Heart right ventricle (tissue), 16 donors: ENCODE measurements at places on chromosomes 2 and 18. TPM values are rescaled to one million over a fixed set of nuclear protein-coding genes. Genes with fewer than 3 reads are reported as not detected.
A peak's percentile ranks its signal among the peaks of the same experiment; 100 is the strongest.

GRCh38 chr2:98508709-98509066 is 64.0 kb downstream of the INPP4A start:
- DNase-seq, result no peak
- no peak overlapping the region for H3K4me3 ChIP-seq
- H3K4me1 ChIP-seq, result peaks cover 56% of the 10 kb centered on the region
- H3K27ac ChIP-seq, result peak overlapping the region; percentile 18
- no peaks in the 10 kb centered on the region for H3K27me3 ChIP-seq
- H3K36me3 ChIP-seq, result no peaks in the 10 kb centered on the region

DNA sequence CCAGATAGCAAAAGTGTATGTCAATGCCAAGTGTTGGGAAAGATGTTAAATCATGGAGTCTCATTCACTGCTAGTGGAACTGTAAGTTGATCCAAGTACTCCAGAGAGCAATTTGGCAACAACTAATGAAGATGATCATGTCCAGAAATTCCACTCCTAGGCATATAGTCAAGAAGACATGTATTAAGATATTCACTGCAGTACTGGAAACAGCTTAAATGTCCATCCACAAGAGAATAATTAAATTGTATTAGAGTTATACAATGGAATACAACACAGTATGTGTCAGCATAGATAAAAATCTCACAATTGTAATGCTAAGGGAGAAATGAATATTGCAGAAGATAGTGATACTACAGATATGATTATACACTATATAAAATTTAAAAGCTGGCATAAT is 15.2 kb upstream of the LBH start:
- no peaks in the 10 kb centered on the region for H3K36me3 ChIP-seq
- H3K27ac ChIP-seq, result no peak overlapping the region
- peaks cover 42% of the 10 kb centered on the region for H3K4me1 ChIP-seq
- no peak overlapping the region for H3K4me3 ChIP-seq
- no peaks in the 10 kb centered on the region for H3K27me3 ChIP-seq
- no peak for DNase-seq

GRCh38 chr2:6945087-6945813 is 28.0 kb downstream of the RNF144A start:
- no peak overlapping the region for H3K4me3 ChIP-seq
- peaks cover 23% of the 10 kb centered on the region for H3K4me1 ChIP-seq
- DNase-seq, result no peak
- no peaks in the 10 kb centered on the region for H3K27me3 ChIP-seq

- no peak overlapping the region for H3K27ac ChIP-seq
- DNase-seq, result no peak
- H3K27me3 ChIP-seq, result no peaks in the 10 kb centered on the region
- H3K4me1 ChIP-seq, result no peaks in the 10 kb centered on the region
Observed at GRCh38 chr18:74342416-74343043, 26.9 kb downstream of the C18orf63 start.

DNA sequence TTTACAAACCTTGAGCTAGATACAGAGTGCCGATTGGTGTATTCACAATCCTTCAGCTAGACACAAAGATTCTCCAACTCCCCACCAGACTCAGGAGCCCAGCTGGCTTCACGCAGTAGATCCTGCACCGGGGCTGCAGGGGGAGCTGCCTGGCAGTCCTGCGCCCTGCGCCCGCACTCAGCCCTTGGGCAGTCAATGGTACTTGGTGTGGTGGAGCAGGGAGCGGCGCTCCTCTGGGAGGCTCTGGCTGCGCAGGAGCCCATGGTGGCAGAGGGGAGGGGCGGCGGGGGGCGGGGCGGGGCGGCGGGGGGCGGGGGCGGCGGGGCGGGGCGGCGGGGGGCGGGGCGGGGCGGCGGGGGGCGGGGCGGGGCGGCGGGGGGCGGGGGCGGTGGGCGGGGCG is 923.4 kb downstream of the SOCS6 start:
- no peak for DNase-seq
- no peaks in the 10 kb centered on the region for H3K27me3 ChIP-seq
- H3K36me3 ChIP-seq, result no peaks in the 10 kb centered on the region
- H3K4me1 ChIP-seq, result no peaks in the 10 kb centered on the region

GRCh38 chr18:44946529-44947113 is 265.9 kb downstream of the SETBP1 start:
- H3K27ac ChIP-seq, result no peak overlapping the region
- no peak for DNase-seq
- H3K4me1 ChIP-seq, result no peaks in the 10 kb centered on the region
- no peak overlapping the region for H3K4me3 ChIP-seq

The RUFY4 gene
- not detected for total RNA-seq

The FAM237A gene
- 2.0 TPM for total RNA-seq
